NCI-H446 treated with DMSO at 0.1 percent for 48 hours (cell line): ENCODE measurements at places on chromosomes 1 and 21.

DNA sequence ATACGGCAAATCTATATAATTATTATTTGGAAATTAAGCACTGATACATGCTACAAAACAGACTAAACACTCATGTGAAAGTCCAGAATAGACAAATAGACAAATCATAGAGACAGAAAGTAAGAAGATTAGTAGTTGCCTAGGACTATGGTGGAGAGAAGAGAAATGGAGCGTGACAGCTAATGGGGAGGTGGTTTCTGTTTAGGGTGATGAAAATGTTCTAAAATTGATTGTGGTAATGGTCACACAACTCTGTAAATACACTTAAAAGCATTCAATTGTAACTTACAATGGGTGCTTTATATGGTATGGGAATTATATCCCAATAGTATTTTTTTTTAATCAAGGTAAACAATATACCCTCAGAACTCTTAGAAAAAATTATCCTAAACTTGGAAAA, 20.4 kb upstream of the ITLN2 start:
- DNase-seq: no peak

DNA sequence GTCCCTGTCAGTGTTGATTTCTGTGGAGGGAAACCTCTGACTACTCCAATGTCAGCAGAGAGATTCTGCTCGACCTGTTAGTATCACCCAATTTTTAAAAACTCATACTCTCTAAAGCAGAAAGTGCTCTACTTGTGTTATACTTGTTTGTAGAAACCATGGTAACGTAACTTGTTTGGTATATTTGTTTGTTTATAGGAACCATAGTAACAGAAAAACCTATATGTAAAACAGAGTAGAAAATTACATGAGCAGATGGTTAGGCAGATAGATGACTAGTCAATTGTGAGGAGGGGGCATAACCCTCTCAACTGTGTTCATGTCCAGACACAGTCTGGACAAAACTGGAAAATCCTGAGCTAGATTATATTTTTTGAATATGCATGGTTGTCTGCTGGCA, 6.7 kb downstream of the TRIM45 start:
- no peak for DNase-seq

DNA sequence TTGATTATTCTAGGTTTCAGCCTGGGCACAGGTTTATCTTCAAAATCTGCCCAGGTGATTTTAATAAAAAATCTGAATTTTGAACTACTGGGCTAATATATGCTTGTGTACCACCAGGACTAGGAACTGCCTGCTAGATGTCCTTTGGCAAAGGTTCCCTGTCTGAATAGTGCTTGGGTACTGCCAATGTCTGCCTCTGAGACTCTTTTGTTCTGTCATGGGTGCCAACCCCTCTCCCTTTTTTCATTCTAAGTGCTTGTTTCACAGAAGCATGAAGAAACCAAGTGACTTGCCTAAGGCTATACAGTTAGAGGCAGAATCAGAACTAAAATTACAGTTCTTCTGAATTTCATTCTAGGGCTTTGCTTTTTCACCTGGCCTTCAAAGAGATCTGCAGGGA, 106.3 kb upstream of the CACHD1 start:
- peak; percentile 30 for DNase-seq

- no peak for DNase-seq
These were observed 35.8 kb upstream of the IFNGR2 start for GRCh38 chr21:33367309-33367973.

DNA sequence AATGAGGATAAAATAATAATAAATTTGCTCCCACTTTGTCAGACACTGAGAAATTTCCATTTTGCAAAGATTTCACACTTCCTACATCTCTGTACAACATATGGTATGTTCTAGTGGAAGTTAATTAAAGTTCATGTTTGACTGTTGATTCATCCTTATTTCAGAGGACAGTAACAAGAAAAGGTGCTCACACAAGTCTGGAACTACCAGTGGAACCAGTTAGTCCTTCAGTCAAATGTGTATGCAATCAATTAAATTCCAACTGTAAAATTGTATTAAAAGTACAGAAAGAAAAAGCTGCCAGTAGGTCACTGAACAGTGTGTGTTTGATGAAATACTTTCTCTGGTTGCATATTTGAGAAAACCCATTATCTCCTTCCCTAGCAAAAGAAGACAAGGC, 496.0 kb upstream of the PKN2 start:
- no peak for DNase-seq

DNA sequence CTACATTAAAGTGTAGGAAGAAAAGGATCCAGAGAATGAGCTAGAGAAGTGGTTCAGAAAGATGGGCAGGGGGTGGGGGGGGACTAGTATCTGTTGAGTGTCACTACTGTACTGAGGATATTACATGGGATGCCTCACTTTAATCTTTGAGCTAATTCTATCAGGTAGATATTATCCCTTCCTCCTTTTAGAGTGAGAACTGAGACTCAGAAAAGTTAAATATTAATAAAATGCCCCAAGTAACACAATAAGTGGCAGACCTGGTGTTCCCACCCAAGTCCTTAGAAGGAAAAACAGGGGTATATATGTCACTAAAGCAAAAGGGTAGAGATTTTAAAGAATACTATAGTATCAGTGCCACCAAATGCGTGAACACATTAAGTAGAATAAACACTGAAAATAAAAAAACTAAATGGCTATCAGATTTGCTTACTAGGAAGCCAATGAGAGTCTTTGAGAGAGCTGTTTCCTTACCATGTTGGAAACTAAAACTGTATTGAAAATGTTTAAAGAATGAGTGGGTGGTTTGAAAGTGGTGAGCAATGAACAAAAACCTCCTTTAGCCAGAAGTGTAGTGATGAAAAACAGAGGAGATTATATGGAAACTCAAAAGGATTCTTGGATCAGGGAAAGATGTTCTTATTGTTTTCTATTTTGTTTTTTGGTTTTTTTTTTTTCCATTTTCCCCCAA, 230.8 kb downstream of the BARHL2 start:
- DNase-seq: no peak

DNA sequence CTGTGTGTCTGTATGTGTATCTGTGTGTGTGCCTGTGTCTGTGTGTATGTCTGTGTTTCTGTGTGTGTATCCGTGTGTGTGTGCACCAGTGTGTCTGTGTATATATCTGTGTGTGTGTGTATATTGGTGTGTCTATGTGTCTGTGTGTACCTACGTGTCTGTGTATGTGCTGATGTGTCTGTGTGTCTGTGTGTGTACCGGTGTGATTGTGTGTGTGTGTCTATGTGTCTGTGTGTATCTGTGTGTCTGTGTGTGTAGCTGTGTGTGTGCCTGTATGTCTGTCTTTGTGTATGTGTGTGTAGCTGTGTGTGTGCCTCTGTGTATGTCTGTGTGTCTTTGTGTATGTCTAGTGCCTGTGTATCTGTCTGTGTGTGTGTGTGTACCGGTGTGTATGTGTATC, 32.0 kb downstream of the CAMK2N1 start:
- no peak for DNase-seq
